ENCODE measurements at places on chromosomes 7 and 10. TPM values are rescaled to one million over a fixed set of nuclear protein-coding genes. Genes with fewer than 3 reads are reported as not detected.
A peak's percentile ranks its signal among the peaks of the same experiment; 100 is the strongest.

POP7 gene
- 23.3 TPM for total RNA-seq

PLAU gene
- 12.2 TPM for total RNA-seq

- no peaks in the 10 kb centered on the region for H3K4me1 ChIP-seq
- H3K27me3 ChIP-seq = no peaks in the 10 kb centered on the region
- no peak overlapping the region for H3K4me3 ChIP-seq
- DNase-seq = no peak
- no peaks in the 10 kb centered on the region for H3K36me3 ChIP-seq
Observed at GRCh38 chr7:99244939-99245338, 27.7 kb upstream of the MYH16 start.

GRCh38 chr10:60209874-60210570, 179.7 kb downstream of the ANK3 start:
- H3K4me1 ChIP-seq = no peaks in the 10 kb centered on the region
- H3K27me3 ChIP-seq = no peaks in the 10 kb centered on the region
- no peaks in the 10 kb centered on the region for H3K36me3 ChIP-seq

- peaks cover 4% of the 10 kb centered on the region for H3K36me3 ChIP-seq
- no peak for DNase-seq
- no peak overlapping the region for H3K4me3 ChIP-seq
- H3K27ac ChIP-seq = peak overlapping the region; percentile 91
- no peaks in the 10 kb centered on the region for H3K27me3 ChIP-seq
Observed at GRCh38 chr7:75968561-75969001, 25.8 kb downstream of the TMEM120A start.

- no peaks in the 10 kb centered on the region for H3K36me3 ChIP-seq
- DNase-seq = no peak
- H3K27me3 ChIP-seq = no peaks in the 10 kb centered on the region
Observed at GRCh38 chr10:48550071-48550691, 54.7 kb downstream of the ARHGAP22 start.

GRCh38 chr10:136465-136762, 1.2 kb downstream of the ZMYND11 start:
- H3K4me3 ChIP-seq = peak overlapping the region; percentile 72
- no peaks in the 10 kb centered on the region for H3K27me3 ChIP-seq
- peaks cover 3% of the 10 kb centered on the region for H3K4me1 ChIP-seq
- peak overlapping the region; percentile 96 for H3K27ac ChIP-seq
- no peak for DNase-seq
- no peaks in the 10 kb centered on the region for H3K36me3 ChIP-seq

GRCh38 chr7:84675633-84676034, 481.0 kb upstream of the SEMA3A start:
- no peaks in the 10 kb centered on the region for H3K36me3 ChIP-seq
- no peaks in the 10 kb centered on the region for H3K4me1 ChIP-seq
- no peaks in the 10 kb centered on the region for H3K27me3 ChIP-seq
- H3K27ac ChIP-seq = no peak overlapping the region
- H3K4me3 ChIP-seq = no peak overlapping the region

GRCh38 chr7:66138994-66139752, 24.5 kb downstream of the CRCP start:
- no peak for DNase-seq
- no peaks in the 10 kb centered on the region for H3K27me3 ChIP-seq
- H3K36me3 ChIP-seq = peaks cover 79% of the 10 kb centered on the region
- H3K27ac ChIP-seq = no peak overlapping the region
- no peak overlapping the region for H3K4me3 ChIP-seq

CNPY1 gene
- total RNA-seq = not detected

GBX1 gene
- not detected for total RNA-seq

DNA sequence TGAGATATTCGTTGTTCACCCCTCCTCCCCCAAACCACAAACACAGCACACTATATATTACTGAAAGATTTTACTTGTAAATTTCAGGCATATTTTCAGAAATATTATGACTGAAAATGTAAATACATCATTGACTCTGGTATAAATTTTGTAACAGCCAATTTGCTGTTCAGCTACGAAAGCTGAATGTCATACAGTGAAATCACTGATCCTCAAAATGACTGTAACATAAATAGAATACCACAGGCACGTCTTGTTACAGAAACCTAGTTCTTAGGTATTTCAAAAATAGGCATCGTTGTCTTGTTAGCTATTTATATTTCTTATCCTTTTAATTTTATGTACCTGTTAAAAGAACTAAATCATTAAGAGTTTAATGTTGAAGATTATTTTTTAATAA, 15.1 kb downstream of the TRUB1 start:
- no peaks in the 10 kb centered on the region for H3K27me3 ChIP-seq
- H3K27ac ChIP-seq = no peak overlapping the region
- peaks cover 22% of the 10 kb centered on the region for H3K36me3 ChIP-seq
- no peaks in the 10 kb centered on the region for H3K4me1 ChIP-seq
- no peak for DNase-seq

- peak overlapping the region; percentile 51 for H3K4me3 ChIP-seq
- peaks cover 40% of the 10 kb centered on the region for H3K36me3 ChIP-seq
- H3K4me1 ChIP-seq = peaks cover 27% of the 10 kb centered on the region
- H3K27me3 ChIP-seq = no peaks in the 10 kb centered on the region
- peak; percentile 65 for DNase-seq
Observed at GRCh38 chr7:4725850-4726450, 43.9 kb downstream of the FOXK1 start.

GRCh38 chr10:13990946-13991345, 339.8 kb downstream of the FRMD4A start:
- no peaks in the 10 kb centered on the region for H3K27me3 ChIP-seq
- H3K4me3 ChIP-seq = no peak overlapping the region
- no peaks in the 10 kb centered on the region for H3K36me3 ChIP-seq
- H3K27ac ChIP-seq = peak overlapping the region; percentile 62

DNA sequence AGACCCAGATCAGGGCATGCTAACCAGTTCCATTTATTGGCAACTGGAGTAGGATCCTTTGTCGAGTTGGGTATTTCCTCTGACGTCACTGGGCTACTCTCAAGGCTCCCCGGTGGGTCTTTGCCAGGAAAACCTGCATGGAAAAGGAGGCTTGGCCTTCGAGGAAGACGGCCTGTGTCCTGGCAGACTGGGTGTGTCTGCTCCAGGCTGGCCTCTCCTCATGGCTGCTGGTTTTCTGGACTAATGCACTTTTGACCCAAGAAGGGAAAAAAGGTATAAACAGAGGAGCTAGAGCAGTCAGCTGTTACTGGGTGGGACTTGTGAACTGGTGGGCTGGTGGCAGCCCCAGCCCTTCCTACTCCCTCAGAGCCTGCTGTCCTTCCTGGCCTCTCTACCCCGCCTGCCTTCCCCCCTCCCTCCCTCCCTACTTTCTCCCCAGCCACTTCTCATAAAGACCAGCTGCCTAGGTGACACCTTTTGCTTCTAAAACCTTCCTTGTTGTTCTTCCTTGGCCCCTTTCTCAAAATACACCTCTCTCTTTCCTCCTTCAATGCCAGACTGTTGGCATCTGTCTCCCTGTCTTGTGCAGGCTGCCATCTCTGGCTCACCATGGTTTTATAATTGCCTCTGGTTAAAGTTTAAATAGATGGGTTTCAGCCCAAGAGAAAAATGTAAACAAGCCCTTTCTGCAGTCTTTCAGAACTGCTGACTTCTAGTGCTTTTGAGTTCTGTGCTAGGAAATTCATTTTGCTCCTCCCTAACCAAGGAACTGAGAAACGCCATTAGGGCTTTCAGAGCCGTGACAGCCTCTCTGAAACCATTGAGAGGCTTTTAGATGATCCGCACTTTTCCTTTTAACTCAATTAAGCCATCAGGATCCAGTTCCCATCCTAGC, 101.8 kb upstream of the MKLN1 start:
- H3K4me3 ChIP-seq = no peak overlapping the region
- H3K4me1 ChIP-seq = peaks cover 6% of the 10 kb centered on the region
- DNase-seq = peak; percentile 60
- no peaks in the 10 kb centered on the region for H3K36me3 ChIP-seq
- H3K27ac ChIP-seq = peak overlapping the region; percentile 59
- no peaks in the 10 kb centered on the region for H3K27me3 ChIP-seq

DNA sequence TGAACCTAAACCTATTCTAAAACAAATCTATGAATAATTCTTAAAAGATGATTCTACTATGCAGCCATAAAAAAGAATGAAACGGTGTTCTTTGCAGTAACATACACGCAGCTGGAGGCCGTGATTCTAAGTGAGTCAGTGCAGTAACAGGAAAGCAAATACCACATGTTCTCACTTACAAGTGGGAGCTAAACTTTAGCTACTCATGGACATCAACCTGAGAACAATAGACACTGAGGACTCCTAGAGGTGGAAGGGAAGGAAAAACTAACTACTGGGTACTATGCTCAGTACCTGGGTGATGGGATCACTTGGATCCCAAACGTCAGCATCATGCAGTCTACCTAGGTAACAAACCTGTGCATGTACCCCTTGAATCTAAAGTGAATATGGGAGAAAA, 575.0 kb upstream of the MGMT start:
- H3K36me3 ChIP-seq = no peaks in the 10 kb centered on the region
- no peak overlapping the region for H3K27ac ChIP-seq
- no peak for DNase-seq
- H3K27me3 ChIP-seq = no peaks in the 10 kb centered on the region

SMNDC1 gene
- total RNA-seq = 7.8 TPM

NODAL gene
- not detected for total RNA-seq

GRCh38 chr7:79681454-79681853, 228.0 kb upstream of the MAGI2 start:
- H3K4me3 ChIP-seq = no peak overlapping the region
- DNase-seq = no peak
- no peaks in the 10 kb centered on the region for H3K36me3 ChIP-seq
- H3K27ac ChIP-seq = no peak overlapping the region

NRF1 gene
- total RNA-seq = 18.9 TPM

LIPM gene
- not detected for total RNA-seq

GRCh38 chr7:11817111-11817740, 14.8 kb downstream of the THSD7A start:
- H3K36me3 ChIP-seq = no peaks in the 10 kb centered on the region
- H3K4me3 ChIP-seq = no peak overlapping the region
- no peak overlapping the region for H3K27ac ChIP-seq
- H3K4me1 ChIP-seq = no peaks in the 10 kb centered on the region
- H3K27me3 ChIP-seq = no peaks in the 10 kb centered on the region
- DNase-seq = no peak

CHST12 gene
- 1.7 TPM for total RNA-seq

DNA sequence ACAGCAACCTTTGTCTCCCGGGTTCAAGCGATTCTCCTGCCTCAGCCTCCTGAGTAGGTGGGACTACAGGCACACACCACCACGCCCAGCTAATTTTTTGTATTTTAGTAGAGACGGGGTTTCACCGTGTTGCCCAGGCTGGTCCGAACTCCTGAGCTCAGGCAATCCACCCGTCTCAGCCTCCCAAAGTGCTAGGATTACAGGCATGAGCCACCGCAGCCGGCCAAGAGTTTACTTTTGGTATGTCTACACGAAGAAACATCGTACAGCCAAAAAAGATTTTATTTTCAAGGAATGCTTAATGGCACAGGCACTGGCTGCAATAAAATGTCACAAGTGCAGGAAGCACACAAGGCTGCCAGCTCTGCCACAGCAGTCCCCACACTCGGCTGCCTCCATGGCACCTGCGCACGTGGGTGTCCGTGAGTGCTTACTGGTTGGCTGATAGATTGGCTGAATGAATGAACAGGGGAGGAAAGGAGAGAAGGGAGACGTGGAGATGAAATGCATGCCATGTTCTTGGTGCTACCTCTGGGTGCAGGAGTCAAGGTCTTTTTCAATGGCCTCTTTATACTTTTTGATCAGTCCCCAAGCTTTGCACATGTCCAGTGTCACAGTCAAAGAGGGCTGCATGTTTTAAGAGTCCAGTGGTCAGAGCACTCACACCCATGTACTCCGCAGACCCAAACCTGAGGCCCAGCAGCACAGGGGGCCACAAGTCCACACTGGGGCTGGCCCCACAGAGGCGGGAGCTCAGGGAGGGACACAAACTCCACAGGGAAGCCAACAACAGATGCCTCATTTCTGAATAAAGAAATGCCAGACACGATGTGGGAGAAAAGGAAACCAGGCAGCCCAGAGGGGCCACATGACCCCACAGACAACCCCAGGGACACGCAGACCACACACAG, 198.2 kb downstream of the MAD1L1 start:
- peaks cover 34% of the 10 kb centered on the region for H3K4me1 ChIP-seq
- no peak for DNase-seq
- no peaks in the 10 kb centered on the region for H3K36me3 ChIP-seq
- H3K27me3 ChIP-seq = no peaks in the 10 kb centered on the region
- H3K4me3 ChIP-seq = no peak overlapping the region

DNA sequence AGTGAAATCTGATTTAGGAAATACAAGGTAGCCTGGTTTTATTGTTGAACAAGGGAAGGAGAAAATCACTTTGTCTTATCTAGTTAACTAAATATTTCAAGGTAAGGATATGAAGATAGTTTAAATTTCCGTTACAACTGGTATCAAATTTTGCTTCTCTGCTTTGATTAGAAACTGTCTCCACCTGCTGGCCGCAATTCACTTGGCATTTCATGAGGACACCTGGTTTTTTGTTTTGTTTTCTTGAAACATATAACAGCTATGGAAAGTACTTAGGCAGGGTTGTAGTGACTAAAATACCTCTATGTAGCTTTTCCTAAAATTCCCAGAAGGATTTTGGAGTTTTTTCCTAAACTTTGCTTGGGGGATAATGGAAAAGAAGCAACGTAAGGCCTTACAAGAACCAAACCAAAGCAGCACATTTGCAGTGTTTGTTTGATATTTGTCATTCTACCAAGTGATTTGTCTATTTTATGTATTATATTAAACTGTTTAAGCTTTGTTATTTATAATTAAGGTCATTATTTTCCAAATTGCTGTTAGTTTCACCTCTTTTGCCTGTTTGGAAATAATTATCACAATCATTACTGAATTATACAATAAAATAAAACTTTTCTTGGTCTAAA, 73.6 kb downstream of the AHCYL2 start:
- no peaks in the 10 kb centered on the region for H3K27me3 ChIP-seq
- peaks cover 12% of the 10 kb centered on the region for H3K4me1 ChIP-seq
- DNase-seq = peak; percentile 61
- no peaks in the 10 kb centered on the region for H3K36me3 ChIP-seq
- H3K4me3 ChIP-seq = no peak overlapping the region
- no peak overlapping the region for H3K27ac ChIP-seq

GRCh38 chr7:132240821-132241422, 335.3 kb downstream of the PLXNA4 start:
- H3K27me3 ChIP-seq = no peaks in the 10 kb centered on the region
- H3K4me1 ChIP-seq = no peaks in the 10 kb centered on the region
- H3K36me3 ChIP-seq = no peaks in the 10 kb centered on the region
- H3K27ac ChIP-seq = no peak overlapping the region
- H3K4me3 ChIP-seq = no peak overlapping the region

DNA sequence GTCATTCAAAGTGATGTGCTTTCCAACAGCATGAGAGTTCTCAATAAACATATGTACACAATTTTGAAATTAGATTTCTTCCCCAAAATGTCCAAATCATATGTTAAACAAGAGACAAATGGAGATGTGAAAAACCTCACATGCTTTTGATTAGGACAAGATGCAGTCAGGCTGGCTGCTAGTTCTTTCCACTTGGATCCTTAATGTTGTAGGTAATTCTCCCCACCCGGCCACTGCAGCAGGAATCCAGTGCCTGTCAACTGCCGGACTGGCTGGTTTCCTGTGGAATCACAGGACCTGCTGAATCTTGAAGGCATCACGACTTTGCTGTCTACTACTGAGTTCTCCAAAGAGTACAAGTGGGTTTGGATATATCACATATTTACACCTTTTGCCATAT, 138.6 kb upstream of the AKR1E2 start:
- no peaks in the 10 kb centered on the region for H3K27me3 ChIP-seq
- no peak for DNase-seq
- no peak overlapping the region for H3K27ac ChIP-seq
- no peak overlapping the region for H3K4me3 ChIP-seq

- H3K4me3 ChIP-seq = no peak overlapping the region
- no peaks in the 10 kb centered on the region for H3K27me3 ChIP-seq
- peaks cover 13% of the 10 kb centered on the region for H3K4me1 ChIP-seq
- no peak overlapping the region for H3K27ac ChIP-seq
- H3K36me3 ChIP-seq = no peaks in the 10 kb centered on the region
Observed at GRCh38 chr7:42242381-42242780, 5.4 kb upstream of the GLI3 start.
